ENCODE measurements at places on chromosomes 7 and 10. TPM values are rescaled to one million over a fixed set of nuclear protein-coding genes. Genes with fewer than 3 reads are reported as not detected.

CYP2C9 gene
- total RNA-seq: not detected

SLC26A3 gene
- total RNA-seq: not detected

AGAP5 gene
- 5.2 TPM for total RNA-seq

CALML3 gene
- total RNA-seq: not detected

OGA gene
- 75.5 TPM for total RNA-seq

ADARB2 gene
- total RNA-seq: 6.6 TPM

- DNase-seq: no peak
Measured at GRCh38 chr7:1550846-1551155, 5.2 kb downstream of the TMEM184A start.

DNA sequence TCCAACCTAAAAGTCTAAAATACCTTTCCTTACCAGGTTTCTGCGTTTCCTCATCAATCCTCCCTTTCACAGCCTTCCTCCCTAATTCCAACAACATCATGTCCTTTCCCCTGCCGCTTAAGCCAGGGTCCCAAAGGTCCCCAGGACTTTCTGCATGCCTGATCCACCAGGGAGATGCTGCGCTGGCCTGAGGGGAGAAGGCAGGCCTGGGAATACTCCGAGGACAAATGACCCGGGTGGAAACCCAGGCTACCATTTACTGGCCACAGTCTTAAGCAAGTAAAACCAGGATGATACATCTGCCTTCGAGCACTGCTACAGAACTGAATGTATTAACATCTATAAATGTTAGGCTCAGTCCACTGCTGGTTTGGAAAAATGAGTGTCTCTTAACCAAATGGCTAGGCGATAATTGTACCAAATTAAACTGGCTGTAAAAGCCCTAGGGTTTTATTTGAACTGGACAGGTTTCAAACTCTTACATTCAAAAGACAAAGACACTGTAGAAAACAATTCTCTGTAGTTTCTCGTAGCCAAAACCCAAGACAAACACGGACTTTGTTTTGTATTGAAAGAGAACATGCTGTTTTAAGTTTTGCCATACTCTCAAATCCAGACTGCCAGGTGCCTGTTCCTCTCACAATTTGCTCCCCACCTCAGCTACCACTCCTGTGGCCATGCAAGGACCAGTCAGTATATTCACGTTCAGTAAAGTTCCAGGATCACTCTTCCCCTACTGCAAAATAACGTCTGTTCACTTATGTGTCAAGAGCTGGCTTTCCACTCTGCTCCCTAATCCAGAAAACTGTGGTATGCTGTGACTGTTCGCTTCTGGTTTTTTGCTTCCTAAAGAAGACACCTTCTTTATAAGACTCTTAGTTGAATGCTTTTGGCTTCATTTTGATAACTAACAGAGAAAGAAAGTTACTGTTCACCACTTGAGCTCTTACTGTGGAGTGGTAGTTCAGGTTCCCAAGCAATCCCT lies 145.7 kb downstream of the RNF216 start:
- DNase-seq: no peak

DNA sequence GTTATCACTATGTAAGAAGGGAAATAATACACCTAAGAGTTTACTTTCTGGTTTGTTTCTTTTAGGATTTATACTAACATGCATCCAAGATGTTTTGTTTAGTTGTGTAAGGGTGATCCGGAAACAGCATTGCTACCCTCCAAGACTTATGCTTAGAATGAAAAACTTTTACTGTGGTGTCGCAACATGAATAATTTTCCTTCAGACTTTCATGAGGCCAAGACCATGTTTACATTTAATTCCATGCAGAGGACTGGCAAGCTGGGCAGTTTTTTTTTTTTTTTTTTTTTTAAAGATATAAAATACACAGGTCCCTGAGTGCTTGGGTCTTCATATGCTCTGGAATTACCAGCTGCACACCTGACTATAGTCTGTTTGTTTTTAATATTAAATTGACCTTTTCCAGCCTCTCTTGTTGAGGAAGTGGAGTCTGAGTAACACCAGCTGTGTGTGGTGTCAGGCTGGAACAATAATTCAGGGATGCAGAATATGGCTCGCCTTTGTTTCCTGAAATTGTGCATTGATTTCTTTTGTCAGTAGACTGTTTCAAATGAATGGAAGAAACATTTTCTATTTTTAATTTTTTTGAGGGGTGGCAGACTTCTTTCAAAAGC lies 81.7 kb downstream of the ST7 start:
- no peak for DNase-seq

DNA sequence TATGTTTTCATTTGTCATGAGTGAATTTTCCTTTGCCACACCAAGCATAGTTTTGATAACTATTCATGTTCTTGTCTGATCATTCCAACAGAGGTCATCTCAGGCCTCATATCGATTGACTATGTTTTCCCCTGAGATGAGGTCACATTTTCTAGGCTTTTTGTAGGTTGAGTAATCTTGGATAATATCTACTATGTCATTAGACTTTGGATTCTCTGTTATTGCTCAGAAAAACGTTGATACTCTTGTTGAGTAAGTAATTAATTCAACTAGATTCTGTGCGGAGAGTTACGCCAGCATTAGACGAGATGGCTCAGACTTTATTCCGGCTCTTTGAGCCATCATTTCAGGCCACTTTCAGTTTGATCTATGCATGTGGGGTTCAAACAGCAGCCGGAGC lies 57.7 kb downstream of the KLF6 start:
- no peak for DNase-seq

DNA sequence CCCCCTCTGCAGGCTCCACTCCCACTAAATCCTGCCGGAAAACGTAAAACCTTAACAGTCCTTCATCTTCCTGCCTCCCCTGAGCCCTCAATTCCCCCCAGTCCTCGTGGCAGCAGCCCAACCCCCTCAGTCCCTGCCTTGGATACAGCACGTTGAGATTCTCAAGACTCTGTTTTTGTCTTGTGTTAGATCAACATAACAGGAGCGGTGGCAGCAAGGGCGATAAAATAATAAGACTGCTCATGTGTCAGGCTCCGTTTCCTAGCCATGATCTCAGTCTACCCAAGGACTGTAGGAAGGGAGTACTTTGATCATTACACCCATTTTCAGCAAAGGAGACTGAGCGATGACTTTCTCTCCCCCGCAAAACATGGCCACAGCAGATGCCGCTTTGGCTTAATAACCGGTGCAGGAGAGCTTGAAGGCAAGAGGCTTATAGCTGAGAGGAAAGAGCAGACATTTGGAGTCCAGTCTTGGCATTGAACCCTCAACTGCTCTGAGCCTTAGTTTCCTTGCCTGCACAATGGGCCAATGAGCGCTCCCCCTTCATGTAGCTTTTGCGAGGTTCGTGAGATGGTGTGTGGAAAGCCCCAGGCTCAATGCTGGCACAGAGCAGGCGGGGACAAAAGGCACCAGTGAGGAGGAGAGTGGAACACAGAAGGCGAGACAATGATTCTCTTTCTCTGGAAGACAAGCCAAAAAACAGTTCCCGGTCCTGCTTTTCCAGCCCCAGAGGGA lies 42.1 kb upstream of the PCBD1 start:
- DNase-seq: no peak

DNA sequence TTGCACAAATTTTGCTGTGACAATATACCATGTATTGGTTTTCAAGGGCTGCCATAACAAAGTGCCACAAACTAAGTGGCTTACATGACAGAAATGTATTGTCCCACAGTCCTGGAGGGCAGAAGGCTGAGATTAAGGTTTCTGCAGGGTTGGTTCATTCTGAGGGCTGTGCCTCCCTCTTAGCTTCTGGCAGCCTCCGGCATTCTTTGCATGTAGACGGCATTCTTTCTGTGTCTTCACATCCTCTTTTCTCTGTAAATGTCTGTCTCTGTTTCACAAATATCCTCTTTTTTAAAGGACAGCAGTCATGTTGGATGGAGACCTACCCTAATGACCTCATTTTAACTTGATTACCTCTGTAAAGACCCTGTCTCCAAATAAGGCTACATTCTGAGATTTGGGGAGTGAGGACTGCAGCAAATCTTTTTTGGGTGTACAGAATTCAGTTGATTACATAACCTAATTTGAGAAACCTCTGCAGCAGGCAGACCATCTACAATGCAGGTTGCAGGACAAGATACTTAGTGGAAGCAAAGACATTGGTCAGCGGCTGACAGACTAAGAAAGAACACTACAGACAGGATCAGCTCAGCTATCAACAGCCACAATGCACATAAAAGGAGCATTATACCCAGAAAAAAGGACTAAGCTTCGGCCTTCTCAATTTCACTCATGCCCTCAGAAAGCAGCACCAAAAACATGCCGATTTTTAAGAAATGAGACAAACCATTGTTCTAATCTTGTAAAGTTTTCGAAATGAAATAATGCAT lies 84.6 kb upstream of the FAM3C start:
- DNase-seq: no peak

DNA sequence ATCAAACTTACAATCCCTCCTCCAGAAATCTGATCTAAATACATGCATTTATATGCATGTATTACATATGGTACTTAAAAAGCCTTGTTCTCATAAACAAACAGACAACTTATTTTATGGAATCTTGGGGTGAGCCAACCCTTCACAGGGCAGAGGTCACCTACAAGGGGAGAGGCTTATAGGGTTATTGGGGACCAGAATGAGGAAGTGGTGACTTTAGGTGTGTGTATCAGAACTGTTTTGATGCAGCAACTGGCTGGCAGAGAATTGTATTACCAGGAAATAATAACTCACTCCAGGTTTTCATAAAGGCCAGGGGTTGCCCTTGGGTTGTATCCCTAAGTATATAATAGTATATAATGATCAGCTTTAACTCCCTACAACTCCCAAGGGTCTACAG lies 91.1 kb downstream of the SVIL start:
- no peak for DNase-seq

DNA sequence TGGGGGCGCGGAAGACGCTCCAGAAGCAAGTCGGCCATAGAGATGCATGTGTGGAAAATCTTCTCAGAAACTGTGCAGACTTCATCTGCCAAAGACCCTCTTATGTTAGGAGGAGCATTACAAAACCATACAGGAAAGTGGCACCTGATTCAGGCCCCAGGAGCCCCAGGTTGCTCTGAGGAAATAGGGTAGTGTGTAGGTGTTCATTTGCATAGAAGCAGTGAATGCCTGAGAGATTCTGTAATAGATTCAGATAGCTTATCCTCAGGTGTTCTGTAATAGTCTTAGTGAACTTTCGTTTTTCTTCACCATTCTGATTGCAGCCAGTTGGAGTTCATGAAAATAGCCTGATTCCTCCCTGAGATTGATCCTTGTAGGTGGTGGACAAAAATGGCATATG lies 106.4 kb upstream of the GJD4 start:
- DNase-seq: no peak

DNA sequence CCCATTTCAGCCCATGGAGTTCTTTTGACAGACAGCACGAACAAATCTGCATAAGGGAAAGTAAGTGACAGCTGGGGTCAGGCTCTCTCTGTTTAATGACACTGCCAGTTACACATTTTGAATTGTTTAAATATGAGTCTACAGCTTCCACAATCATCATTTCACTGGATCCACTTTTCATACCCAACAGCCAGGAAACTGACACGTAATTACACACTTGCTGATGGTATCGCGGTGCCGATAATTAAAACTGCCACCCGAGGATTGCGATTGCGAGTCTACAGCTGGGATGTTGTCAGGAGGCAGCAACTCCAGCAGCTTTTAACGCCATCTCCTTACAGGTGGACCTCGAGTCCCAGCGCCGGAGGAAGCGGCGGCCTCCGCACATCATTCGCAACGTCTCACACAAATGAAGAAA lies 230.8 kb upstream of the MGMT start:
- no peak for DNase-seq

DNA sequence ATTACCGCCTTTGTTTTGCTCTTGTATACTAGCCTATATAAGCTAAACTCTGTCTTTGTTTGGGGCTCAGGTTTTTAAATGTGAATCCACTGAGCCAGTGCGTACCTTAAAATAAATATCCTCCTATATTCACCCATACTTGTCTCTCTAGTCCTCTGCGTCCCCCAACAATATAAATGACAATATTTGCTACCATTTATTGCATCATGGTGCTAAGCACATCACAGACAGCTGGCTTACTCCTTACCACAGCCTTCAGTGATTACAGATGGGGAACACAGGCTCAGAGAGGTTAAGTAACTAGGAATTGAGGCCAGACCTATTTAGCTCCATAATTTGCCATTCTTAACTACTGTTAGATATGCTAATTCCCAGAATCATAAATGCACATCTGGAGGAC lies 3.4 kb upstream of the ADCK2 start:
- DNase-seq: no peak

DNA sequence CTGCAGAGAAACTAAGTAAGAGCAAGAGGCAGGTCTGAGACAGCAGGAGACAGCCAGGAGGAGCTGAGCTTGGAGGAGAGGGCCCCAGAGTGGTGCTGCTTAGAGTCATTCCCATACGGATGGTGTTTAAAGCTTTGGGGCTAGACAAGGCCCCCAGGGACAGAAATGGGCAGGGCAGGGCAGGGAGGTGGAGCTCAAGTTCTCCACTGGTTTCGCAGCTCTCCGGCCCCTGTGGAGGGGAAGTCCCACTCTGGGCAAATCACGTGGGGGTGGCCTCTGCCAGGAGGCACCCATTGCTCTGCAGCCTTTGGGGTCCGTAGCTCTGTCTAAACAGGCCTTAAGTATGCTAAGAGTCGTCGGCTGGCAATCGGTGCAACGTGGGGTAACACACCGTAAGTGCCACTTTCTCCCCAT lies 1.0 kb upstream of the PTPRE start:
- no peak for DNase-seq

DNA sequence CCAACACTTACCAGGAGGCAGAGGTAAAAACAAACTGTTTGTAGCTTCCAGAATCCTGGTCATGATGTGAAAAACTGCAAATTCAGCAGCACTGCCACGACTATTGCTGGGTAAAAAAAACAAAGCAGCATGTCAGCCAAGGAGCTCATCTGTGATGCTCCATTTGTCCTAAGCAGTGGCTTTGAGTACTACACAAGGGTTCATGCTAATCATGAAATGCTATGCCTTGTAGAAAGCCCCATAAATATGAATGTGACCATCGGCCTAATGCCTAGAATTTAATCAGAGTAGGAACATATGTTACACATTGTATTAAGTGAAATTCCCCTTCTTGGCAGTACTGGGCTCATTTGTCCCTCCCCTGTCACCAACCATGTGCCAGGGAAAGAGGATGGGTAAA lies 95.4 kb downstream of the GSAP start:
- no peak for DNase-seq

DNA sequence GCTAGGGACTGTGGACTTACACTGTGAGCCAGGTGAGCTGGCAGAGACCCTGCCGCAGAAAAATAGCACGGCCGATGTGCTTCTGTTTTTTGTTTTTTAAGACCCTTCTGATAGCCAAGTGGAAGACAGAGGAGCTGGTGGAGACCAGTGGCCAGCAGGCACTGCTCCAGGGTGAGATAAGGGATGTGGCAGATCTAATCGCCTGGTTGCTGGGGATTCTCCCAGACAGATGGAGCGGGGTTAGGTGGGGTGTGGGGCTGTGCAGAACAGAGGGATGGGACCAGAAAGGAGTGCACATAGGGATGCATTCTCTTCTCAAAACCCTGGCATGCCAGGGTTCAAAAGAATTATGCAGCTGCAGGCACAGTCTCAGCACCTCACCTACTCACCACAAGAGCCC lies 82.2 kb downstream of the VOPP1 start:
- DNase-seq: no peak

GRCh38 chr7:151351967-151352366 lies 10.4 kb downstream of the NUB1 start:
- no peak for DNase-seq

Data from chondrocyte (in vitro differentiated cells).